NCI-H1436 (cell line): ENCODE measurements at places on chromosomes 2 and 18.

GRCh38 chr2:234770715-234771141 is 181.1 kb upstream of the SH3BP4 start:
- no peak for DNase-seq

DNA sequence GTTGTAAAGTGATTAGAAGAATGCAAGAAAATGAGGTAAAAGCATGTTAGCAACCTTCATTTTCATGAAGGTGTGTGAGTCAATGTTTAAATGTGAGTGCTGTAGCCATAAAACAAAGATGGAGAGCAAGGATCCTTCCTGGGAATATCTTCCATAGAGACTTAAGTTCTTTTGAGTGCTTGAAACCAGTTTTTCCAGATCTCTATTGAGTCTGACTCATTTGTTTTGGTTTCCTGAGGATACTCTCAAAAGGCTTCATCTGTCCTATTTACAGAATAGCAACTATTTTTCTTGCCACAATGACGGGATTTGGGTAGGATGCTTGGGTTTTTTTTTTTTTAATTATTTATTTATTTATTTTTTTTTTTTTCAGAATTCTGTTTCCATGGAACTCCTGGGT is 45.9 kb upstream of the ASB1 start:
- no peak for DNase-seq

DNA sequence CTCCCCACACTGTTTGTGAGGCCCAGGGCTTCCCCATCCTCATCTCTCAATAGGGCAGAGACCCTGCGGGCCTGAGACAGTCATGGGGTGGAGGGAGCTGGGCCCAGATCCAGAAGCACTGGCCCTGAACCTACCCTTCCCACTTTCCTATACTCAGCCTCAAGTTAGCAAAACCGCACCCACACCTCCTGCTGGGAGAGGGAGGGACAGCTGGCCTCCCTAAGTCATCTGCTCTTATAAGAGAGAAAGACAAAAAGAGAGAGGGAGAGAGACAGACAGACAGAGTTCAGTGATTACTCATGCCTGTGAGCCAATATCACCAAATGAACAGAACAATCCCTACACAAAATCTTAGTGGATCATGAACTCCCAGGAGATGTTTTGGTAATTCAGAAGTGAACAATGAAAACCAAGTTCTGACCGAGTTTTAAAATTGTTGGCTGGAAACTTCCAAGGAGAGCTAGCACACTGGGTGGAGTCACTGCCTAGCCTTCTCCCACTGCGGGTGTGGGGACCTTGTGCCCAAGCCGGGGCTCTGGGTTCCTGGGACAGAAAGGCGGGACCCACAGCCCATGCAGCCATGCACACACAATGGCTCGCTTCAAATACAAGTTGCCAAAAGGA is 130.5 kb downstream of the PXDN start:
- DNase-seq, result no peak

DNA sequence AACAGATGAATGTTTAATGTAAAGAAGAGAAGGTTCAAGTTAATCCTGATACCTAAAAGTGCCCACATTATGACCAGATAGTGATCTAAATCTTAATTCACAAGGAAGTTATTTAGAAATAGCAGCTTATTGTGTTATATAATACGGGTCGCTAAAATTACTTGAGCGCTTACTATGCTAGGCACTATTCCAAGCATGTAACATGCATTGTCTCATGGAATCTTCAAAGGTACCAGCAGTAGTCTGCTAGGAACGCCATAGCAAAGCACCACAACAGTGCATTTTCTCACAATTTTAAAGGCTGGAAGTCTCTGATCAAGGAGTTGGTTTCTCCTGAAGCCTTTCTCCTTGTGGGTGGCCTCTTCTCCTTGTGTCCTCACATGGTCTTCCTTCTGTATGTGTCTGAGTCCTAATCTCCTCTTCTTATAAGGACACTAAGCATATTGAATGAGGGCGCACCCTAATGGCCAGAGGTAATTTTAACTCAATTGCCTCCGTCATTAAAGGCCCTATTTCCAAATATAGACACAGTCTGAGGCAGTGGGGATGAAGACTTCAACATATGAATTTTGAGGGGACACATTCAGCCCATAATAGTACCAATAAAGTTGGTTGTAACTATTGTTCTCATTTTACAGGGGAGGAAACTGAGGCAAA is 118.4 kb downstream of the LRRC30 start:
- no peak for DNase-seq

- no peak for DNase-seq
These were observed 899.3 kb downstream of the TRIB2 start for GRCh38 chr2:13616059-13616458.

DNA sequence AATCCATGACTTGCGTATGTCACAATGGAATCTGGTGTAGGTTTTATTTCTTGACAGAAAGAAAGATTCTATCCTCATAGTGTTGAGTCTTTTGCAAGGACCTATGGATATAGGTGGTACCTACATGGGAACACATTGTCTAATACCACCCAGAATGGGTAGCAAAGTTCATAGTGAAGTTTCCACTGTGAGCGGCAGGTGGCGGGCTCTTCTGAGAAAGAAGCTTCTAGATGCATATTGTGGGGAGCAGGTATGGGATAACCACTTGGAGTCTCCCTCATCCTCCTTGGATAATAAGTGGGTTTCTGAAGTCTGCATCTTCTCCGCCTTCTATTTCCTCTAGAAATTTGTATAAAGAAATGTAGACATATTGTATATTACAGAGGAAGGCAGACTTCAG is 44.9 kb downstream of the LINC00305 start:
- DNase-seq, result no peak
